Thymus (tissue), 14 donors: ENCODE measurements at places on chromosomes 16 and 17.

- peaks cover 34% of the 10 kb centered on the region for H3K4me1 ChIP-seq
- no peak overlapping the region for H3K27ac ChIP-seq
- peaks cover 28% of the 10 kb centered on the region for H3K27me3 ChIP-seq
- DNase-seq = no peak
These were observed 4.0 kb downstream of the ACBD4 start for GRCh38 chr17:45139533-45139920.

DNA sequence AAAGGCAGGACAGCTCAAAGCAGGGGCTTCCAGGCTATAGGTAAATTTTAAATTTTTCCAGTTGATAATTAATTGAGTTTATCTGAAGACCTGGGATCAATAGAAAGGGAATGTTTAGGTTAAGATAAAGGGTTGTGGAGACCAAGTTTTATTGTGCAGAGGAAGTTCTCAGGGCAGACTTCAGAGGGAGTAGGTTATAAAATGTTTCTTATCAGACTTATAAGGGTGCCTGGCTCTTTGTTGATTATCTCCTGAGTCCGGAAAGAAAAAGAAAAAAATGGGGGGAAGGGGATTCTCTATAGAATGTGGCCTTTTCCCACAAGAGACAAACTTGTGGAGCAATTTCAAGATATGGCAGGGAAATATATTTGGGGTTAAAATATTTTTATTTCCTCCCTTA, 15.9 kb downstream of the SLC46A1 start:
- DNase-seq = no peak
- peaks cover 4% of the 10 kb centered on the region for H3K36me3 ChIP-seq
- H3K4me1 ChIP-seq = no peaks in the 10 kb centered on the region
- H3K27me3 ChIP-seq = peaks cover 26% of the 10 kb centered on the region

DNA sequence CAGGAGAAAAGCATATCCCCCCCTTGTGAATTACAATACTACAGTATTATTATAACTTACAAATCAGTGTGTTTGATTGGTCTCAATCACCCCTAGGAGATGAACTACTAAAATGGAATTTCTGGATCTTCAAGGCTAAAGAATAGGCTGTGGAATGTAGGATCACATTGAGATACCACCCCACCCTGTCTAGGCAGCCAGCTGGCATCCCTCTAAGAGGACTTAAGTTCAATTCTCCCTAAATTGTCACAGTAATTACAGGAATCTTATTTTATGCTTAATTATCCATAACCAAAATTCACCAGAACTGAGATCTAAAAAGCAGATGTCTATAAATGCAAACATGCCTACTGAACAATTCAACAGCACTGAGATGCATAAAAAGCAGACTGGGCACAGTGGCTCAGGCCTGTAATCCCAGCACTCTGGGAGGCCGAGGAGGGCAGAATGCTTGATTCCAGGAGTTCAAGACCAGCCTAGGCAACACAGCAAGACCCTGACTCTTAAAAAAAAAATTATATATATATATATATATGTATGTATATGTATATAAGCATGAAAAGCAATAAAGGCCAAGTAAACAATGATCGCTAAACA, 12.0 kb downstream of the AP1G1 start:
- peaks cover 7% of the 10 kb centered on the region for H3K36me3 ChIP-seq
- H3K4me3 ChIP-seq = no peak overlapping the region
- H3K27me3 ChIP-seq = no peaks in the 10 kb centered on the region
- no peak for DNase-seq
- peaks cover 5% of the 10 kb centered on the region for H3K4me1 ChIP-seq

GRCh38 chr17:67258821-67259468, 13.9 kb upstream of the HELZ start:
- H3K4me1 ChIP-seq = peaks cover 6% of the 10 kb centered on the region
- no peaks in the 10 kb centered on the region for H3K27me3 ChIP-seq
- H3K36me3 ChIP-seq = no peaks in the 10 kb centered on the region
- no peak overlapping the region for H3K4me3 ChIP-seq
- H3K27ac ChIP-seq = no peak overlapping the region

DNA sequence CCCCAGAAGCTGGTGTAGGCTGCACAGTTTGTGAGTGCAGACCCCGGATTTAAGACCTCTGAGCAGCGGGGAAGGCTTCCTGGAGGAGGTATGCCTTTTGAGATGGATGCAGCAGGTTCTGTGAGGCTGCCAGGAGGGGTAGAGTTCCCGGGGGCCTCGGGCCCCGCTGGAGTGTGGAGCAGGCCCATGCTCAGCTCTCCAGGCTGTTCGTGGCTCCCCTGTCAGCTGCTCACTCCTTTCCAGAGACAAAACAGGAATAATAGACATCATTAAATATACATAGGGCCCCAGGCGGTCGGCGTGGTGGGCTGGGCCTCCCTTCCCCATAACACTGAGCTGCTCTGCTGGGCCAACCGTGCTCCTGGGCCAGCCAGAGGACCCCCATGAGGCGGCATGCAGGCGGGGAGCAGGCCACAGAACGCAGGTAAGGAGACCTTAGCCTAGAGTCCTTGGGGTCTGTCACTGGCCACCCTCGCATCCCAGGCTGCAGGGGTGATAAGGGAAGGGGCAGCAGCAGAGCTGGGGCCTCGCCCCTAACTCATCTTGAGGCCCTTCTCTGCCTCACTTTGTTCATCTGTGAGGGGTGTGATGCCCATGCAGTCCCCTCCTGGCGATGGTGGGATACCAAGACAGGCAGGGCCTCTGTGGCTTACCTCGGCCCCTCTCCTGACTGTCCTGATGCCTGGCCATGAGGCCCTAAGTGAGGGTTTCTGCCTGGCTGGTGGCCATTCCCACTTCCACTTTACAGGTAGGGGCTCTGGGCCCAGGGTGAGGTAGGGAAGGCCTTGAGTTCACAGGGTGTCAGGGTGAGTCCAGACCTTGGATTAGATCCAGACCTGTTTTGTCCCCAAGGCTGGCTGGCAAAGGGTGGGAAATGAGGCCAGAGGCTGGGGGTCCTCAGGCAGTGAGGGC, at the start of gene MYO15A:
Gene MYO15A (plus strand): TSS at position 356 of the 912 bp plus-strand sequence. CDS start 10,045 bp downstream, outside the sequence.
- H3K36me3 ChIP-seq = peaks cover 15% of the 10 kb centered on the region
- no peak within 1 kb of the TSS for H3K4me3 ChIP-seq
- H3K27ac ChIP-seq = no peak within 1 kb of the TSS
- no peak for DNase-seq
- H3K27me3 ChIP-seq = no peaks in the 10 kb centered on the region

- H3K27ac ChIP-seq = no peak overlapping the region
- no peaks in the 10 kb centered on the region for H3K27me3 ChIP-seq
- H3K36me3 ChIP-seq = peaks cover 55% of the 10 kb centered on the region
- H3K4me1 ChIP-seq = no peaks in the 10 kb centered on the region
- H3K4me3 ChIP-seq = no peak overlapping the region
These were observed 23.4 kb downstream of the ADAT1 start for GRCh38 chr16:75599452-75600277.

DNA sequence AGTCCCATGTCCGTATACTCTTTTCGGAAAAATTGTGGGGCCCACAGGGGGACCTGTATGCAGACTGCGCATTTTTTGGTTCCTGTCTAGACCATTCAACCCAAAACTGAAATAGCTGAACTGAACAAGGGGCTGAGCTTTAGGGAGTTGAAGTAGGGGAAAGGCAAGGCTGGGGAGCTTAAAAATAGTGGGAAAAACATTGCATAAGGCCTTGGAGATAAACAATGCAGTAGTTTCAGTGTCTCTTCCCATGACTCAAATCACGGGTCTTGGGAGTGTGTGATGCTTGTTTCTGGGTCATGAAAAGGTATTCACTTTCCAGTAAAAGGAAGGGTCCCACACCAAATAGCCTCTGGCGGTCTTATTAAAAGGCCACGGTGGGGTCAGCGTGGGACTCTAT, 402.8 kb upstream of the SALL1 start:
- no peaks in the 10 kb centered on the region for H3K27me3 ChIP-seq
- DNase-seq = no peak
- H3K4me1 ChIP-seq = no peaks in the 10 kb centered on the region
- no peak overlapping the region for H3K27ac ChIP-seq
